Mononuclear cell (primary cell): ENCODE measurements at places on chromosomes 6 and 20. TPM values are rescaled to one million over a fixed set of nuclear protein-coding genes. Genes with fewer than 3 reads are reported as not detected.

Gene SLCO4A1
- total RNA-seq = 0.73 TPM

Gene THBD
- total RNA-seq = 82.1 TPM

Gene FAM209B
- 0.52 TPM for total RNA-seq

Gene ALDH8A1
- total RNA-seq = 1.5 TPM

Gene OOEP
- not detected for total RNA-seq

Gene IL17A
- total RNA-seq = not detected

Gene KLHDC3
- total RNA-seq = 30.2 TPM

Gene SRXN1
- total RNA-seq = 35.2 TPM

Gene OPN5
- not detected for total RNA-seq

Gene TFEB
- 18.1 TPM for total RNA-seq

Gene TGM3
- total RNA-seq = 0.10 TPM

Gene SLC22A16
- total RNA-seq = not detected

Gene RFX6
- not detected for total RNA-seq

Gene ARMH2
- not detected for total RNA-seq

Gene WFDC12
- not detected for total RNA-seq

Gene NR2E1
- not detected for total RNA-seq

Gene LY6G6F
- 7.7 TPM for total RNA-seq

Gene FRK
- total RNA-seq = not detected

Gene RIPOR3
- total RNA-seq = 0.42 TPM

Gene LTB
- 191 TPM for total RNA-seq

Gene PROKR2
- total RNA-seq = not detected

Gene DPPA5
- not detected for total RNA-seq

Gene SOX18
- total RNA-seq = not detected

Gene MAP7
- 0.31 TPM for total RNA-seq

Gene NHLRC1
- 0.52 TPM for total RNA-seq

Gene RNF217
- 2.0 TPM for total RNA-seq

Gene TBXT
- total RNA-seq = not detected

Gene SGK2
- total RNA-seq = 0.10 TPM

Gene OGFR
- 51.5 TPM for total RNA-seq

Gene PRDM13
- under 0.01 TPM for total RNA-seq

Gene NOL4L
- total RNA-seq = 26.2 TPM

Gene VSTM2L
- total RNA-seq = not detected

Gene PM20D2
- total RNA-seq = 6.1 TPM

Gene SLPI
- 0.63 TPM for total RNA-seq

Gene FAM83B
- total RNA-seq = not detected

Gene CCM2L
- total RNA-seq = 0.42 TPM

Gene RIMS1
- under 0.01 TPM for total RNA-seq

Gene MYH7B
- under 0.01 TPM for total RNA-seq

Gene CST7
- total RNA-seq = 48.1 TPM

Gene ECI2
- 14.0 TPM for total RNA-seq

Gene MTFR2
- total RNA-seq = 3.9 TPM

Gene SCRT2
- total RNA-seq = not detected

Gene FERMT1
- total RNA-seq = under 0.01 TPM

Gene NMBR
- not detected for total RNA-seq

Gene BPIFB2
- total RNA-seq = not detected

Gene SAMD5
- total RNA-seq = not detected

Gene TMEM170B
- 17.5 TPM for total RNA-seq

Gene PPIL6
- total RNA-seq = 1.9 TPM

Gene GPX5
- total RNA-seq = not detected

Gene BTN1A1
- total RNA-seq = not detected

Gene DCDC2
- 0.10 TPM for total RNA-seq

Gene SIRPB2
- 8.8 TPM for total RNA-seq

Gene TRMT6
- 5.2 TPM for total RNA-seq
